CD4-positive, alpha-beta T cell treated with Interleukin-6 for 4 hours (primary cell): ENCODE measurements at places on chromosomes 3 and 15.

GRCh38 chr3:10483686-10484345 is 21.6 kb downstream of the ATP2B2 start:
- no peak for DNase-seq

DNA sequence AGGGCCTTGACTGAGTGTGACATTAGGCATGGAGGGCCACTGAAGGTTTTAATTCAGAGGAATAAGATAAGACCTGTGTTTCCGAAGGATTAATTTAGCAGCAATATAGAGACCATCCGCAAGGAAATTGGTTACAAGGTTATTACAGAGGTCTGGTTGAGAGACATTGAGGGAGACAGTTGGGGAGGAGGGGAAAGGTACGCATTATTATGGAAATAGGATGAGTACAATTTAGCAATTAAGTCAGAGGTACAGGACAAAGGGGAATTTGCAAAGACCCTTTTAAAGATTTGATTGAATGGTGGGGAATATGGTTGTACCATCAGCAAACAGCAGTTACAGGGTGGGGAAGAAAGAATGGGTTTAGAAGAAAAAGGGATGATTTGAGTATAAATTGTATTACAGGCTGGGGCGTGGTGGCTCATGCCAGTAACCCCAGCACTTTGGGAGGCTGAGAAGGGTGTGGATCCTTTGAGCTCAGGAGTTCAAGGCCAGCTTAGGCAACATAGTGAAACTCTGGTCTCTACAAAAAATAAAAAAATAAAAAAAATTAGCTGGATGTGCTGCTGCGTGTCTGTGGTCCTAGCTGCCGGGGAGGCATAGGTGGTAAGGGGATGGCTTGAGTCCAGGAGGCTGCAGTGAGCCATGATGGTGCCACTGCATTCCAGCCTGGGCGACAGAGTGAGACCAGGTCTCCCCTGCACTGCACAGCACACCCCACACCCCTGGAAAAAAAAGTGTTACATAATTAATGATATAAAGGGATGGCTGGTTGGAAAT is 11.3 kb downstream of the ARL8B start:
- DNase-seq = no peak

DNA sequence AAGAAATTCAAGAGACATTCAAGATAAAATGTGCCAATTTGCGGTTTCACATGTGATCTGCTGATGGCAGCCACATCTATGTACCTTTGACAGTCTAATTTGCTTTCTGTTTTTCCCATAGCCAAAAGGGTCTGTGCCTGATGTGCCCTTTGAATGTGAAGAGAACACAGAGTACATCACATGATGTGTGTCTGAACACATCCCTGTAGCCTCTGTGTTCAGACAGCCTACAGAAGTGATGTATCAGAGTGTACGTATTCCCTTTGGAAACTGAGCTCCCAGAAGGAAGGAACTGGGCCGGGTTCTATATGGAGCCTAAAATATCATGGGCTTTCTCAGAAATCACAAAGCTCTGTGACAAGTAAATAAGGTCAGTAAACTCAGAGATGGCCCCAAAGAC is 52.4 kb downstream of the BOC start:
- DNase-seq = no peak

- DNase-seq = no peak
Observed at GRCh38 chr15:71501344-71502076, 308.8 kb upstream of the NR2E3 start.

DNA sequence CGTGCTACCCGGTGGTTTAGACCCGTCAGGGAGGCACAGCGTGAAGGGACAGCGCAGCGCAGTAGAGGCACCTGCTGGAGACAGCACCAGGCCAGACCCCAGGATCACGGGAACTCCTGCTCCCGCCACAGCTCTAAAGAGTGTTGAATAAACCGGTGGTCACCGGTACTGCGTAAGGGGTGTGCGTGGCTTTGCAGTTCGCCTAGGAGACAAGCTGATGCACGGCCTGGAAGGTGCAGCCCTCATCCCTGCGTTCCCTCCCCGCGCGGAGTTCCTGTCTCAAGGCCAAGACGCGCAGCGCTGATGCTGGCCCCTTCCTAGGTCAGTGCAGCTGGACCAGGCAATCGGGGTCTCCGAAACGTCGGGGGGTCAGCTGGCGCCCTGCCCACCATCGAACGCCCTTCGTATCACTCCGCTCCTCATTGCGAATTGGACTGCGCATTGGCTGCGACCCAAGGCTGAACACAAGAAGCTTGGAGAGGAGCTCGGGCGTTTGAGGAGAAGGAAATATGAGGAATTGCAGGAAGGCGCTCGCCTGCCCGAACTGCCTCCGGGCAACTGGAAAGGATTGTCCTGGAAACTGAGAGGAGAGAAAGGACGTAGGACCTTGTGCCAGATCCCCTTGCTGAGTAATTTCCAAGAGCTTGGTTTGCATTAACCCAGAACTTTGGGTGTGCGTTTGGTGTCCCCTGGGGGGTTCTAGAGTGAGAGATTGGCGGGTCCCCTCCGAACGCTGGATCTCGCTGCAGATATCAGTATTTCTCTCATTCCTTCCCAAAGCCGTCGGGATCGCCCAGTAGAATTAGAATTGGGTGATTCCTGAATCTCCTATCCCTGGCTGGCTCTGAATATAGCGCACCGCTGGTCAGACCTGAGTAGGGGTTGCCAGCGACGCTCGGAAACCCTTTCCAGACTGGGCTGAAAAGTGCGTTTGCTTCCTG is 2.3 kb upstream of the SOX14 start:
- no peak for DNase-seq

- DNase-seq = no peak
Observed at GRCh38 chr15:32716915-32717425, 834 bp upstream of the GREM1 start.
